Suppressor macrophage treated with lipopolysaccharide for 4 hours (primary cell): ENCODE measurements at places on chromosomes 5 and 9.

DNA sequence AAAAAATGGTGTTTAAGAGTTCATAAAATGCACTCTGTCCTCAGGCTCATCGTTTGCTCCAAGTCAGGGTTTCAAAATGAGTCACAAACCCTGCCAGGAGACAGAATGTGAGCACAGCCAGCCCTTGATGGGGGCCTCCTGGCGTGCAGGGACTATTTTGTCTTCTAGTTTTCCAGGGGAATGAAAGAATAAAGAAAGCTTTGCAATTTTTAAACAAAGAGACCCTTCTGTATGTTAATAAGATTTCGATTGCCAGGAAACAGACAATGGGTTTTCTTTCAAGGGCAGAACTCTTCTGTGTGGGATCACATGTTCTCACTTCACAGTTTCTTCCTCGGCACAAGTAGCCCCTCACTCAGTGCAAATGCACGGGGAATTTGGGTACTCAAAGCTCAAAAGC lies 121.4 kb upstream of the C6 start:
- no peak for DNase-seq

- peak; percentile 18 for DNase-seq
Observed at GRCh38 chr5:122473138-122473843, 161.3 kb downstream of the SNCAIP start.

DNA sequence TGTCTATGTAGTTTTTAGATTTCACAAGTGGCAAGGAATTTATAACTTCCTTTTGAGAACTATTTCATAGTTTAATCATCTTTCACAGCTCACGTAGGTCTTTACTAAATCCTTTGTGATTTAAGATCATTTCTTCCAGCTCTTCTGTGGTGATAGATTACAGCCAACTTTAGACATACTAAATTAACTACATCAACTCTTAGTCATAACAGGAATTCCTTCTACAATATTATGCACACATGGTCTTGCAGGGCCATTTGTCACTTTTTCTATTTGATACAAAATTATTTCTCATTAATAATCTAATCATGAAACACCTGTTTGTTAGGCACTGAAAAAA lies 208.4 kb downstream of the PDE4D start:
- DNase-seq, result no peak

DNA sequence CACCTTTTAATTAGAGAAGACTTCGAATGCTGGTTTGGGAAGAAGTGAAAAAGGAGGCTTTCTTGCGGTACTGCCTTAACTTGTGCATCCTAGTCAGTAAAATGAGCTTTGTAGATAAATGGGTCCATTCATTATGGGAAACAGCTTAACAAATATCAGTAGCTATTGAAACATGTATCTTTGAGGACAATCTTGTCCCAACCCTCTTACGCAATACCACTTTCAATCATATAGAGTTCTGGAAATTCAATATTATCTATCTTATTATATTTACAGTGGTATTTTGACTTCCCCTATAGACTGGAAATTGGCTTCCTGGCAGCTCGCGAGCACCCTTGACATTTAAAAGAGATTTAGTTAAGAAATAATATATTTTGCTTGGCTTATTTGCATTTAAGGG lies 565.8 kb upstream of the NUDT12 start:
- DNase-seq, result no peak

DNA sequence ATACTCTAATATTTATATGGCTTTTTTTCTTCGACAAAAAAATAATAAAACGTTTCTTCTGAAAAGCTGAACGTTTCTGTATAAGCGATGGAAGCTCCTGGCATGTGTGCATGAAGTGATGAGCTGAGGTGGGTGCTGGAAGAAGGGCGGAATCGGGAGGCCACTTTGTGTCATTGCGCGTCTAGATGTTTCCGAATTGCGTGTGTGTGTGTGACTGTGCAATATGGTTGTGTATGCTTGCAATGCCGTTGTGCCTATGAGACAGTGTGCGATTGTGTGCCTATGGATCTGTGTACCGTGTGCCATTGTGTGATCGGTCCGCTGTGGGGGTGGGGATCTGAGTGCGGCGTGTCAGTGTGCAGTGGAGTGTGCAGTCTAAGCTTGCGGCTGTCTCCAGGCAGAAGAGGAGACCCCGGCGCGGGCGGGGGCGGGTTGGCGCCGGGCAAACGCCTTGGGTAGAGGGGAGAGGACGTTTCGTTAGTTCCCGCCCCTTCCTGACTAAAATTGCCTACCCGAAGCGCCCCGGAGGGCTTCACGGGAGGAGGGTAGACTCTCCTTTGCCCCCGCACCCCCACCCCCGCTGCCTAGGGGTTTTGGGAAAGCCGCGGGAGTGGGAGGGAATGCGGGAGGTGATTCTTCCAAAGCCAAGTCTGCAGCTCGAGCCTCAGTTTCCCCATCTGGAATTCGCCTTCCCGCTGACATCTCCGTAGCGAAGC lies 24.2 kb downstream of the PCDHGC5 start:
- peak; percentile 53 for DNase-seq

- DNase-seq, result peak; percentile 33
Observed at GRCh38 chr9:91117959-91118703, 243.6 kb downstream of the AUH start.

- no peak for DNase-seq
Observed at GRCh38 chr5:158857976-158858375, 241.7 kb downstream of the EBF1 start.

- DNase-seq, result peak; percentile 16
Observed at GRCh38 chr9:36961561-36962325, 72.3 kb downstream of the PAX5 start.

DNA sequence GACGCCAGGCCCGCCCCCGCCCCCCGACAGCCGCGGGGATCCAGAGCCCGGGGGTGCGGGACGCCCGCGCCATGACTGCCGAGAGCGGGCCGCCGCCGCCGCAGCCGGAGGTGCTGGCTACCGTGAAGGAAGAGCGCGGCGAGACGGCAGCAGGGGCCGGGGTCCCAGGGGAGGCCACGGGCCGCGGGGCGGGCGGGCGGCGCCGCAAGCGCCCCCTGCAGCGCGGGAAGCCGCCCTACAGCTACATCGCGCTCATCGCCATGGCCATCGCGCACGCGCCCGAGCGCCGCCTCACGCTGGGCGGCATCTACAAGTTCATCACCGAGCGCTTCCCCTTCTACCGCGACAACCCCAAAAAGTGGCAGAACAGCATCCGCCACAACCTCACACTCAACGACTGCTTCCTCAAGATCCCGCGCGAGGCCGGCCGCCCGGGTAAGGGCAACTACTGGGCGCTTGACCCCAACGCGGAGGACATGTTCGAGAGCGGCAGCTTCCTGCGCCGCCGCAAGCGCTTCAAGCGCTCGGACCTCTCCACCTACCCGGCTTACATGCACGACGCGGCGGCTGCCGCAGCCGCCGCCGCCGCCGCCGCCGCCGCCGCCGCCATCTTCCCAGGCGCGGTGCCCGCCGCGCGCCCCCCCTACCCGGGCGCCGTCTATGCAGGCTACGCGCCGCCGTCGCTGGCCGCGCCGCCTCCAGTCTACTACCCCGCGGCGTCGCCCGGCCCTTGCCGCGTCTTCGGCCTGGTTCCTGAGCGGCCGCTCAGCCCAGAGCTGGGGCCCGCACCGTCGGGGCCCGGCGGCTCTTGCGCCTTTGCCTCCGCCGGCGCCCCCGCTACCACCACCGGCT lies 1.0 kb downstream of the FOXE1 start:
- DNase-seq, result peak; percentile 50

DNA sequence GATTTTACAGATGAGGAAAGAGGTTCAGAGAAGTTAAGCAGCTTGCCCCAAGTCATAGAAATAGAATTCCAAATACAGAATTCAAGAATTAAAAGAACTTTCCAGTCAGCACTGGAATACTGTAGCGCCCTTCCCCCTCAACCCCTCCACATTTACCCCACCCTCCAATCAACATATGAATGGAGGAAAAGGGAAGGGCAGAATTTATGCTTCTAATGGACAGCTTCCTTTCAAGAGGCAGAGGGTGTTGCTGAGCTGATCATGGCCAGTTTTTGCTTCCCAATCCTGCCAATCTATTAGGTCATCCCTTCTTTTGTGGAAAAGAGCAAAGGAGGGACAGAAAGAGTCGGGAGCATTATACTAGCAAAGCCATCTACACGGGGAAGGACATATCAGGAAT lies 39.1 kb upstream of the ANKRD31 start:
- DNase-seq, result no peak

GRCh38 chr5:74126294-74126693 lies 500.3 kb downstream of the ARHGEF28 start:
- no peak for DNase-seq

- peak; percentile 7 for DNase-seq
Observed at GRCh38 chr9:123929177-123929869, 603 bp downstream of the DENND1A start.

GRCh38 chr5:127092690-127093089 lies 19.4 kb upstream of the C5orf63 start:
- DNase-seq, result no peak

DNA sequence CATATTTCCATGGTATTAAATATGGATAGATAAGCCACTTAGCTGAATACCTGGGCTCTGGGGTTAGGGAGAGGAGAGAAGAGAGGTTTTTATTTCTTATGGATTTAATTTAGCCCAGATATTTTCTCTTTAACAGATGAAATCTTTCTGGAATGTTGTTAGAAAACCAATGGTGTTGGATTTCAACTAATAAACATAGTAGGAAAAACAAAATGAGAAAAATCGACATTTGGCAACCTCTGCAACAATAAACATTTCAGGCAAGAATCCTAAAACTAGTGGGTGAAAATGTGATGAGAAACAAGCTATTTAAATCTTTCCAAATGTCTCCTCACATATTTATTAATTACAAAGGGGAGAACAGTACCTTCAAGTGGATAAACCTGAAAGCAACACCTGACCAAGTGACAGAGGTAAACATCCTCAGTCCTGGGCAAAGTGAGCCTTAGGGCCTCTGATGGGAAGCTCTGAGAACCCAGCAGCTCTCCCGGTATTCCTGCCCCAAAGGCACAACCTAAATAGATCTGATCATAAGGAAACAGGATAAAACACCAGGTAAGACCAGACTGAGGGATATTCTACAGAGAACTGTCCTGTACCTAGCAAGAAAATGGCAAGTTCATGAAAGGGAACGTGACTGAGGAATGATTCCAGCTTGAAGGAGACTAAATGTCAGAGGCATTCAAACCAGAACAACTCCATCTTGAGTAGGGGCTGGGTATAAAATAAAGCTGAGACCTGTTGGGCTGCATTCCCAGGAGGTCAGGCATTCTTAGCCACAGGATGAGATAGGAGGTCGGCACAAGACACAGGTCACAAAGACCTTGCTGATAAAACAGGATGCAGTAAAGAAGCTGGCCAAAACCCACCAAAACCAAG lies 163.7 kb downstream of the ESM1 start:
- DNase-seq, result no peak

- no peak for DNase-seq
Observed at GRCh38 chr5:73544429-73545402, 20.7 kb downstream of the ANKRA2 start.

GRCh38 chr5:9765419-9766140 lies 135.4 kb upstream of the TAS2R1 start:
- DNase-seq, result no peak
